NCI-H524 treated with DMSO at 0.1 percent for 48 hours (cell line): ENCODE measurements at places on chromosomes 11 and 22.

GRCh38 chr22:28711820-28712777 is 29.5 kb downstream of the CHEK2 start:
- DNase-seq = no peak

DNA sequence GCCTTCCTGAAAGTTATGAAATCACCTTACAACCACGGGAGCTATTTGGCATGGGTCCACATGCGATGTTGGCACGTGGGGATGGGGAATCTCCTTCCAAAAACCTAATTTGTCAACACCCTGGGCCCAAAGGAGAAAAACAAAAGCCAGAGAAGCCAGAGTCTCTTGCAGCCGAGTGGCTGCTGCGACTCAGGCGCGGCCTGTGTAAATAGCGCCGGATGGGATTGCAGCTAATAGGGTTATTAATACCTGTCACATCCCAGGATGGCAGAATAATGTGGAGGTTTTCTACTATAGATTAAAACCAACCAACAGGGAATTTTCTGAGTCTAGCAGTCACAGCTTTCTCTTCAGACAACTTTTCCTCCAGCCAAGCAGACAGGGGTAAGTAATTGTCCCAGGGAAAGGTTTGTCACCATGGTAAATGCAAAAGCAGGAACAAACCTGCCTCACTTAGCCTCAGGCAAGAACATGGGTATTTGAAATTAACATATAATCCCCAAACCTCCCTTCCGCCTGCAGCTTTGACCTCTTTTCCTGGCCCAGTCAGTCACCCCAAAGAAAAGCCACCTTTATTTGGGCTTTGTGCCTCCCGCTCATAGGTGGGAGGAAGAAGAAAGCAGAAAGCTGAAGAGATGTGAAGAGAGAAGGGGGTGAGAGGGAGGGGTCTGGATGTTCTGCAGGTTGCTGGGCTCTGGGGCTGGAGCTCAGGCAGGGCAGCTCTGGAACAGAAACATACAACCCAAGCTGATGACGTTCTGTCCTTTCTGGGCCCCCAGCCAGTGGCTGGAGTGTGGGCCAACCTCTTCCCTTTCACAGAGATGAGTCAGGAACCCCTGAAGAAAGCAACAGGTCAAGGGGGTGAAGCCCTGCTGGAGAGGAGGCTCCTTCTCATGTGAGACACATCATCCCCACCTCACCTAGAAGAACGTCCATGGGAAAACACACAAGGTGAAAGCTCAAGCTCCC is 376.5 kb downstream of the NXPE2 start:
- DNase-seq = no peak

DNA sequence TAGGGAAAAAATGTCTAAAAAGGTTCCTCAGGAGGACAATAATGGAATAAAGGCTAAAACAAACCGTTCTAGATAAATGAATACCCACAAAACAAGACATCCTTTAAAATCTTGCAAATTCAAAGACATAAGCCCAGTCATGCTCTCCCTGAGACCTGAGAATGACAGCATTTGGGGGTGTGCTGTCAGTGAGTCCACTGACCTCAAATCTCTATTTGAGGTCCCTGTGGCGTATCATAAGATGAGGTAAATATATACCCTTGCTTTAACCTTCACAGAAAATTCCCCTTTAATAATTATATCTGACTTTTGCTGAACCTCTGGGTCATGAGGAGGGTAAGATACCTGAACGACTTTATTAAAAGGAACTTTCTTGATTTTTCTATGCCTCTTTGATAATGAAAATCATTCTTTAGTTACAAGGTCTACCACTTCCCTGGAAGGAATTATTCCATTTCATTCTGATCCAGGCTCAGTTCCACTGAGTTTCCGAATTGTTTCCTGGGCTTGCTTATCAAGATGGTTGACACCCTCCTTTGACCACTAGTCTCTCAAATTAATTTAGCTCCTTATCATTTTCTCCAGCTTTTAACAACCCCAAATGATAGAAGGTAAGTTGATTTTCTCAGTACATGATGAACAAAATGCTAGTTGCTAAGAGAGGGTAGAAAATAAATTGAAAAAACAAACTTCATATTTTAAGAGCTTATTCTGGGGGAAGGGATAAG is 53.8 kb upstream of the CHRM4 start:
- DNase-seq = no peak

GRCh38 chr11:78041843-78042440 is 18.9 kb upstream of the KCTD14 start:
- DNase-seq = no peak
